ENCODE measurements at places on chromosomes 12 and 14.

DNA sequence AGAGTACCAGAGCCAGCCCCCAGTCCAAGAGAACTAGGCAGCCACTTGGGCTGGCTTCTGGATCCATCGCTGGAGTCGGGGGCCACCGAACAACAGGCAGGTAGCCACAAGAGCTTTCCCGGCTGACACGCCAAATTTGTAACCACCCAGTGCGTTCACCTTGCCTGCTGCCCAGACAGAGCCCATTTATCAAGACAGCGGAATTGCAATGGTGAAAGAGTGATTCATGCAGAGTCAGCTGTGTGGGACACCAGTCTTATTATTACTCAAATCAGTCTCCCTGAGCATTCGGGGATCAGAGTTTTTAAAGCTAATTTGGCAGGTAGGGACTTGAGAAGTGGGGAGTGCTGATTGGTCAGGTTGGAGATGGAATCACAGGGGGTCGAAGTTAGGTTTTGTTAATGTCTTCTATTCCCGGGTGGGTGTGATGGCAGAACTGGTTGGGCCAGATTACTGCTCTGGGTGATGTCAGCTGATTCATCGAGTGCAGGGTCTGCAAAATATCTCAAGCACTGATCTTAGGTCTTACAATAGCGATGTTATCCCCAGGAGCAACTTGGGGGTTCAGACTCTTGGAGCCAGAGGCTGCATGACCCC lies 64.3 kb downstream of the PDE6H start:
- no peak for DNase-seq

- peak; percentile 35 for DNase-seq
These were observed 26.5 kb upstream of the NID2 start for GRCh38 chr14:52095336-52095735.

GRCh38 chr14:63672417-63673180 lies 30.9 kb upstream of the WDR89 start:
- no peak for DNase-seq

DNA sequence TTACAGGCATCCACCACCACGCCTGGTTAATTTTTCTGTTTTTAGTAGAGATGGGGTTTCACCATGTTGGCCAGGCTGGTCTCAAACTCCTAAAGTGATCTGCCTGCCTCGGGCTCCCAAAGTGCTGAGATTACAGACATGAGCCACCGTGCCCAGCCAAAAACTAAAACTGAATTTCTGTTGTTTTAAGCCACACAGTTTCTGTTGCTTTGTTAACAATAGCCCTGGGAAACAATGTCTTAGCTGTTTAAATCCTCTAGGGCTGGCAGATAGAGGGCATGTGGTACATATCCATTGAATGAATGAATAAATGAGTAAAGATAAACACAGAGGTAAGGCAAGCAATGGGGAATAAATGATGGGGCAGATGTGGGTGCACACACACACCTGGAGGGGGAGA lies 8.0 kb upstream of the EIF5 start:
- DNase-seq = no peak

DNA sequence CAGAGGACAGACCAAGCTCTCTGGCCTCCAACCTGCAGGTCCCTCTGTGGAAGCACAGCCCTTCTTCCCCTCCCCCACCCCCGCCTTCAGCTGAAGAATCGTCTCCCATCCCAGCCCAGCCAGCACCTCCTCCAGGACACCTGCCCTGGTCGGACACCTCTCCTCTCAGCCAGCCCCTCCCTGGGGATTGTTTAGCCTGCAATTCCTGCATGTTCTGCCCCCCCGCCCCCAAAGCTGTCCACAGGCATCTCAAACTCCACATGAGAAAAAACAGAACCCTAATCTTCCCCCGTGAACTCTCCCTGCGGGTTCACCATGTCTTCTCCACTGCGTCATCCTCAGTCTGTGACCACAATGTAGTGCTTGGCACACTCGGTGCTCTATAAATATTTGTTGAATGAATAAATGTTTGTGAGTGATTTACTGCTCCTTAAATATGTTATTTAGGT lies 24.1 kb downstream of the PRIMA1 start:
- DNase-seq = no peak

- DNase-seq = no peak
These were observed 22.6 kb upstream of the TRAF3 start for GRCh38 chr14:102754370-102755262.

GRCh38 chr14:49492151-49492550 lies 94.0 kb downstream of the RPS29 start:
- DNase-seq = no peak

Data from femur (tissue), 1 donor.